ENCODE measurements at places on chromosomes 7 and 10. TPM values are rescaled to one million over a fixed set of nuclear protein-coding genes. Genes with fewer than 3 reads are reported as not detected.

GRCh38 chr10:69092959-69093850 is 5.3 kb downstream of the SRGN start:
- no peak for DNase-seq

DNA sequence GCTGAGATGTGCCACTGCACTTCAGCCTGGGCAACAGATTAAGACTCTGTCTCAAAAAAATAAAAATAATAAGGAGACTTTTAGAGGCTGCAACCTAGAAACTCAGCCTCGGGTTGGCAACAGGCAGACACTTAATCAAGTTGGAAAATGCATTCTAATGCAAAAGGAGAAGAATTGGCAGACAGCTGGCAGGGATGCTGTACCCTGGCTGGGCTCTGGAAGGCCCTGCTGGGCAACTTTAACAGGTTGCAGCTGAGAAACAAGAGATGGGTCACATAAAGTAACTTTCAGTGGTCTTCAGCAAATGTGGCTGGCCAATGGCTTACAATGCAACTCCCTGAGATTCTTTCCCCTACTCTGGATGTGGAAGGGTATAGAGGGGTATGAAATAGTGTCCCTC is 1225.7 kb downstream of the TYW1 start:
- DNase-seq, result no peak

- no peak for DNase-seq
Observed at GRCh38 chr7:85685901-85686300, 499.0 kb upstream of the SEMA3D start.

The TRA2A gene
- total RNA-seq, result 51.4 TPM

- DNase-seq, result no peak
Observed at GRCh38 chr10:3442451-3442990, 269.9 kb upstream of the PITRM1 start.

GRCh38 chr7:88040694-88041093 is 106.6 kb downstream of the ADAM22 start:
- no peak for DNase-seq

DNA sequence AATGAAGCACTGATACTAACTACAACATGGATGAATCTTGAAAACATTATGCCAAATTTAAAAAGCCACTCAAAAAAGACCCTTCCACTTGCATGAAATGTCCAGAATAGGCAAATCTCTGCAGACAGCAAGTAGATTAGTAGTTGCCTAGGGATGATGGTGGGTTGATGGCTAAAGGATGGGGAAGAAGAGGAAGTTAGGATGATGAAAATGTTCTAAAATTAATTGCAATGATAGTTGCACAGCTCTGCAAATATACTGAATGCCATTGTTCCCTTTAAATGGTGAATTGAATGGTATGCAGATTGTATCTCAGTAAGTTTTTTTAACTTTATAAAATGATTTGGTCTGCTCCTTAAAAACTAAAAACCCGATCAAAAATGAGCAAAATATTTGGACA is 7.3 kb upstream of the LIPA start:
- no peak for DNase-seq

GRCh38 chr7:24734306-24734705 is 23.0 kb downstream of the GSDME start:
- DNase-seq, result no peak

The NPTX2 gene
- total RNA-seq, result 6.5 TPM

DNA sequence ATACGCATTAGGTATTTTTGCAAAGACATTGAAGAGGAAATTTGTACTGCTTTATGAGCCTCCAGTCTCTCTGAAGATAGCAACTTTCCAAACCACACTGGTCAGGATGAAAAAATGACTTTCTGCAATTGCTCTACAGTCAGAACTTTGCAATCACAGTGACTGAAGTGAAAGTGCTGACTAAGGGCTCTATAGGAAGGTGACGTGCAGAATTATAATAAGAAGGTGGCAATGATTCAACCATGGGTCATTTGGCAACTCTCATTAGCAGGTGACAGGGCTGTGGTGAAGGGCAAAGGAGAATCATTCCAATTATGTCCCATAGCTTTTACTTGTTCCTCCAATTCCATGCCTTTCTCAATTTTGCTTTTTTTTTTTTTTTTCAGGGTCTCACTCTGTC is 311.0 kb downstream of the ANKRD30A start:
- no peak for DNase-seq

DNA sequence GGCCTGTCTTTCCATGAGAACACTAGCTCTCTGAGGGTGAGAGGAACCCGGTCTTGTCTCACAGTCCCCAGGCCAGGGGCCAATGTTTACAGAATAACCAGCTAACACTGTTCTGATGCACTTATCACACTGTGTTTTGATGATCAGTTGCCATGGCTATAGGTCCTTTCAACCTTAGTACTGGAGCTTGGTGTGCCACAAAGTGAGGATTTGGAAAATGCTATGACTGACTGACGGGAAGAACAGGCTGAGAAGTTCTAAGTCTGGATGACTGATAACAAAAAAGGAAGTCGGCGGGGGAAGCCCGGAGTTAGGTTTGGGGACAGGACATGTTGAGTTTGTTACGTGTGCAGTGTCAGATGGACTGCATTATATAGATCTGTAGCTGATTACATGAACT is 141.8 kb downstream of the CTTNBP2 start:
- no peak for DNase-seq

DNA sequence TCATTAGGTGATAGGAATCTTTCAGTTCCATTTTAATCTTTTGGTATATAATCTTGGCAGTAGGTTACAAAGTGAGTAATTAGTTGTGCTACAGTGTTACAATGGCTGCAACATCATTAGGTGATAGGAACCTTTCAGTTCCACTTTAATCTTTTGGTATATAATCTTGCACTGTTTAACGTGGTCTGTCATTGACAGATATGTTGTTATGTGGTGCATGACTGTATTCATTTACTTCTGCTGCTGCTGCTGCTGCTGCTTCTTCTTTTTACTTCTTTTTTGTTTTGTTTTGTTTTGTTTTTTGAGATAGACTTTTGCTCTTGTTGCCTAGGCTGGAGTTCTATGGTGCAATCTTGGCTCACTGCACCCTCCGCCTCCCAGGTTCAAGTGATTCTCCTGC is 28.6 kb downstream of the ST7 start:
- DNase-seq, result no peak

The CDK1 gene
- 15.1 TPM for total RNA-seq

The UPK3B gene
- total RNA-seq, result not detected

DNA sequence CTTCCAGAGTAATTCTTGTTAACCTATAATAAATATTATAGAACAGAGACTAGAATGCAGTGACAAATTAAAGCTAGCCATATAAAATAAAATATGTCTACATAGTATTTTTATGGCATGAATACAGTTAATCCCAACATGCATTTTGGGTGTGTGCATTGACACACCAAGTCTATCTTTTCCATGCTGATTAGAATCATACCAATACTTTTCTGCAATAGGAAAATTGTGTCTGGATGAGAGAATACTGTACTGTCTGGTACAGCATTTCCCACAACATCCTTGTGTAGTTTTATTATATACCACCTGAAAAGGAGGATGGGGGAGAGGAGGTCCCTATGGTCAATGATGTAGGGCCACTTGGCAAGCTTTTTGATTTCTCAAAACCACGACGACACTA is 100.3 kb downstream of the ARHGAP21 start:
- DNase-seq, result no peak

GRCh38 chr10:7230951-7231350 is 179.9 kb downstream of the SFMBT2 start:
- no peak for DNase-seq

- no peak for DNase-seq
Observed at GRCh38 chr7:128701062-128701785, 29.1 kb downstream of the GARIN1A start.

GRCh38 chr10:8048281-8049008 is 6.0 kb upstream of the GATA3 start:
- no peak for DNase-seq
